NCI-H2081 (cell line): ENCODE measurements at places on chromosomes 11 and 22.

- no peak for DNase-seq
Measured at GRCh38 chr11:130025371-130025770, 22.7 kb upstream of the PRDM10 start.

GRCh38 chr22:28148816-28149465 lies 229.9 kb upstream of the PITPNB start:
- DNase-seq: no peak

DNA sequence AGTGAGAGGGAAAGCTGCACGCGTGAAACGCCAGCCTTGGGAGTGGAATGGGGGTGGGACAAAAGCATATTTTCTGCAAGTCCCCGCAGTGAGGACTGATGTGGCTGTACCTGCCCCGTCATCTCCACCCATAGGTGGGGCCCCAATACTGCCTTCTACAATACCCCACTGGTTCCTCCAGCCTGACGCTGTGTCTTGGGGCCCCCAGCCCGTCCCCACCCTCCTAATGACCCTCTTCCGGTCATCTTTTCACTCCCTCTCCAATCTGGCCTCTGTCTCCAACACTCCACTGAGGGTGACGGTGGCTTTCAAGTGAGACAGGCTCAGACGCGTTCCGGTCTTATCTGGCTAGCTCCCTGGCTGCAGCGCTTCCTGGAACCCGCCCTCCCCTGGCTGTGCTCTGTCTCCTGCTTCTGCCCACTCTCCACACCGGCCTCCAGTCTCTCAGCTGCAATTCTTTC lies 104.2 kb downstream of the MICAL3 start:
- DNase-seq: no peak

DNA sequence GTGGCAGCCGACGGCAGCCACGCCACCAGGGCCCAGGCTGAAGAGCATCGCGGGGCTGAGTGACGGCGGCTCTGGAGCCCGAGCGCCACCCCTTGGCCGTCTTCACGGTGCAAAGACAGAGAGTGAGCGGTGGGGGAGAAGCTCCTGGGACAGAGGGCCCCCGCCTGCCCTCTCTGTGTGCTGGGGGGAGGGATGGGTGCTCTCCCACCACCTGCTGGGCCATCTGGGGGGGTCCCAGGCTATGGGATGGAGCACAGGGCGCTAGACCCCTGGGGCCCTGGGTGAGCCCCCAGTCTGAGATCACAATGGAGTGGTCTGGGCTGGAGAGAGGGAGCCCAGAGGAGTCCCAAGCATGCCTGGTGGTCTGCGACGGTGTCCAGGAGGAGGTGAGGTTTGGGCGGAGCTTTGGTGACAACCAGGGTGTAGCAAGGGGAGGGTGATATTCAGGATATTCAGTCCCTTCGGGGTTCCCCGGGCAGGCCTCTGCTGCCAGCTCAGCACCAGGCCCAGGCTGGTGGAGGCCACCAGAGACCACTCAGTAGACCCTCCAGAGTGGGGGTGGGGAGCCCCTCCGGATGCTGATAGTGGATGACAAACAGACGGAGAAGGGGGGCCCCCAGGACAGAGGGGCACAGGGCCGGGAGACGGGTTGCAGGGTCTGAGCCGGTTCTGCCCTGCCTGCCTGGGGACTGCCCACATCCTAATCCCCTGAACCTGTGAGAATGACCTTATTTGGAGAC lies 78.1 kb upstream of the PRR5 start:
- DNase-seq: peak; percentile 7

GRCh38 chr11:88360141-88360540 lies 22.6 kb upstream of the CTSC start:
- no peak for DNase-seq

DNA sequence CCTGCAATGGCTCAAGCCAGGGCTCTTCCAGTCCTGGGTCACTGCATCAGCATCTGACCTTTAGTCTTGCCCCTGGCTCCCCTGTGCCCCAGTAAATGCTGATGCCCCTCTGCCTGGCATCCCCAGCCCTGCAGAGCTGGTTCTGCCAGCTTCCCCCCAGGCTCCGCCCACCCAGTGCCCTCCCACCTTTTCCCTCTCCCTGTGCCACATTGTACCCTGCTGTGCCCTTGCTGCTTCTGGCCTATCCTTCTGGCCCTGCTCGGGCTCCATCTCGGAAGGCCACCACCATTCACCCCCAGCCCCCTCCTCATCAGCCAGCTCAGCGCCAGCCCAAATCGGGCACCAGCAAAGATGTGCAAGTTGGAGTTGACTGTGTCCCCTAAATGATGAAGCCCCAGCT lies 7.4 kb downstream of the CAPN5 start:
- DNase-seq: no peak

GRCh38 chr22:20130319-20130718 lies 1.3 kb upstream of the ZDHHC8 start:
- peak; percentile 25 for DNase-seq

DNA sequence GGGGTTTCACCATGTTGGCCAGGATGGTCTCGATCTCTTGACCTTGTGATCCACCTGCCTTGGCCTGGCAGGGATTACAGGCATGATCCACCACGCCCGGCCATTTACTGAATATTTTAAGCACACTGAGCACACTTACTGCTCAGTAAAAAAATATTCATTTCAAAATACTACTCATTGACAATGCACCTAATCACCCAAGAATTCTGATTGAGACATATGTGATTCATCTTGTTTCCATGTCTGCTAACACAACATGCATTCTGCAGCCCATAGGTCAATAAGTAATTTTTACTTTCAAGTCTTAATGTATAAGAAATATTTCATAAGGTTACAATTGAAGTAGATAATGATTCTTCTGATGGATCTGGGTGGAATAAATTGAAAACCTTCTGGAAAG lies 4.2 kb upstream of the OR52J3 start:
- no peak for DNase-seq

DNA sequence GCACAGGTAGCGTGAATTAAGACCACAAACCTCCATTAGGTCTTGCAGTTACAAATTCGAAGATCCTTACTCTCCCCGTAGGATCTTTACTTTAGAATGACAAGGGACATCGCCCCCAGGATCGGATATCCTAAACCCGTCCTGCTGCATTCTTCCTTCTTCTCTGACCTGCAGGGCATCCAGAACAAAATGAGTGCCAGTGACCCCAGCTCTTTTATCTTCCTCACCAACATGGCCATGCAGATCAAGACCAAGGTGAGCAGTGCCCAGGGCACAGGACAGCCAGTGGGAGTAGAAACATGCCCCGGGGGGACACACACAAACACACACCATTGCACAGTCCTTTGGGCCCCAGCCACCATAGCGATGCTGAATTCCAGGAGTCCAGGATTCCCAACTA lies 42.6 kb upstream of the MPEG1 start:
- no peak for DNase-seq

- DNase-seq: no peak
Measured at GRCh38 chr11:68106165-68106940, 14.8 kb downstream of the CHKA start.

- DNase-seq: no peak
Measured at GRCh38 chr11:133720951-133721350, 124.4 kb downstream of the SPATA19 start.

GRCh38 chr11:130051082-130051481 lies 18.6 kb upstream of the APLP2 start:
- DNase-seq: no peak

- DNase-seq: no peak
Measured at GRCh38 chr11:121953122-121953521, 162.9 kb downstream of the BLID start.

GRCh38 chr11:4491878-4492606 lies 9.6 kb downstream of the OR52K1 start:
- DNase-seq: no peak

GRCh38 chr11:33753304-33753967 lies 17.2 kb upstream of the CD59 start:
- no peak for DNase-seq

GRCh38 chr11:134416726-134417125 lies 4.7 kb upstream of the B3GAT1 start:
- DNase-seq: no peak

- DNase-seq: peak; percentile 11
Measured at GRCh38 chr11:108857382-108857781, 192.5 kb downstream of the DDX10 start.

DNA sequence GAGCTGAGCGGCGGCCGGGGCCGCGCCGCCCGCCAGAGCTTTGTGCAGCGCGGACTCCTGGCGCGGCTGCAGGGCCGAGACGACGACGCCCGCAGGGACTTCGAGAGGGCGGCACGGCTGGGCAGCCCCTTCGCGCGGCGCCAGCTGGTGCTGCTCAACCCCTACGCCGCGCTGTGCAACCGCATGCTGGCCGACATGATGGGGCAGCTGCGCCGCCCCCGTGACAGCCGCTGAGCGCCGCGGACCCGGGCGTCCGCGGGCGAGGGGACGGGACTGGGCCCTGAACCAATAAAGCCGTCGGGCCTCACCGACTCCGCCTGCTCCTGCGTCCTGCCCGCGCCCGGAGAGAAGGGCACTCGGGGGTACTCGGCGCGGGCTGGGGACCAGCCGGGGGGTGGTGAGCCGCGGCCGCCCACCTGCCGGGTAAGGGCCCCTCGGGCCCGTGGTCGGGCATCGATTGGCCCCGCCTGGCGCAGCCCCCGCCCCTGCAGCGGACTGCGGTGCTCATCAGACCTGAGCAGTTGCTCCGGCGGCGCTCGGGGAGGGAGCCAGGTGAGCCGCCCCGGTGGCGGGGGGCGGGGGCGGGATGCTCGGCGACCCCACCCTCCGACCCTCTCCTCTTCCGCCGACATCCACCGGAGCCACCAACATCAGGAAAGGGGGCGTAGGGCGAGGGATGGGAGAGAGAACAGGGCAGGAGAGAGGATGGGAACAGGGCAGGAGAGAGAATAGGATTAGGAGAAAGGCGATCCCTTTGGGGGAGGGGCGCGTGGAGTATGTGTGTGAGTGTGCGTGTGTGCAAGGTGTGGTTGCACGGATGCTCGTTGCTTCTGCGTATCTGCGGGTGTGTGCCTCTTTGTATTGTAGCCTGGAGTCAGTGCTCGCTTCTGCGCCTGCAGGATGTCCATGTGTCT lies at the start of gene TMEM25:
Gene TMEM25, plus strand, starts transcription at position 510 of the 914 bp plus-strand sequence. CDS start 610 bp downstream, outside the sequence.
- peak; percentile 55 for DNase-seq

- no peak for DNase-seq
Measured at GRCh38 chr22:37533995-37534394, 14.8 kb upstream of the CARD10 start.

DNA sequence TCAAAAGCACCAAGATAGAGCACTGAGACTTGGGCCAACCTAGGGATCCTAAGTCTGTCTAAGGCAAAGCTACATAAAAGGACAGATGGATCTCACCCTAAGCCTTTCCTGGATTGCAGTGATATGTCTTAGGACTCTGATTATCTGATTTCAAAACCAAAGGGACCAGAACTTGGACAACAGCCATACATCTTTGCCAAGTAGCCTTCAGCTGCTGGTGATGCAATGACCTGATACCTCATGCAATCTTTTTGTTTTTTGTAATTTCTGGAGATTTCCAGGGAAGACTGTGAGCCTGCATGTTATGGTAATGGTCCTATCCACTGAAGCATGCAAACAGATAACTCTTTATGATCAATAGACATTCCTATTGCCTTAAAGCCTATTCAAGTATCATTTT lies 230.4 kb upstream of the MTNR1B start:
- DNase-seq: no peak

DNA sequence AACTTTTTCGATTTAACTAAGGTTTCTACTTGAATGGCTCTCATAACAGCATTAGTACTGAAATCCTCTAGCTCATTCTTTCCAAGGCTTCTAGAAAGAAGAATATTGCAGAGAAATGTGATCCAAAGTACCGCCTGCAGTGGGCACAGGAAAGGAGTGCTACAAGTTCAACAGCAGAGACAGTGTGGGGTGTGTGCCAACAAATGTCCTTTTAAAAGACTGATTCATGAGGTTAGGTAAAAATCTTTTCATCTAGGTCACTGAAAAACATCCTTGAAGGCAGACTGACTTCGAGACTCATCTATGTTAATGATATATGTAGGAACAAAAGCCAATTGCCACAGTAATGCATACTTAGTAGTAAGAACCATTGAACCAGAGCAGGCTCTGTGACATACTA lies 349.1 kb upstream of the PITPNB start:
- DNase-seq: no peak

GRCh38 chr11:57424792-57425564 lies 1.9 kb downstream of the SLC43A3 start:
- DNase-seq: no peak

DNA sequence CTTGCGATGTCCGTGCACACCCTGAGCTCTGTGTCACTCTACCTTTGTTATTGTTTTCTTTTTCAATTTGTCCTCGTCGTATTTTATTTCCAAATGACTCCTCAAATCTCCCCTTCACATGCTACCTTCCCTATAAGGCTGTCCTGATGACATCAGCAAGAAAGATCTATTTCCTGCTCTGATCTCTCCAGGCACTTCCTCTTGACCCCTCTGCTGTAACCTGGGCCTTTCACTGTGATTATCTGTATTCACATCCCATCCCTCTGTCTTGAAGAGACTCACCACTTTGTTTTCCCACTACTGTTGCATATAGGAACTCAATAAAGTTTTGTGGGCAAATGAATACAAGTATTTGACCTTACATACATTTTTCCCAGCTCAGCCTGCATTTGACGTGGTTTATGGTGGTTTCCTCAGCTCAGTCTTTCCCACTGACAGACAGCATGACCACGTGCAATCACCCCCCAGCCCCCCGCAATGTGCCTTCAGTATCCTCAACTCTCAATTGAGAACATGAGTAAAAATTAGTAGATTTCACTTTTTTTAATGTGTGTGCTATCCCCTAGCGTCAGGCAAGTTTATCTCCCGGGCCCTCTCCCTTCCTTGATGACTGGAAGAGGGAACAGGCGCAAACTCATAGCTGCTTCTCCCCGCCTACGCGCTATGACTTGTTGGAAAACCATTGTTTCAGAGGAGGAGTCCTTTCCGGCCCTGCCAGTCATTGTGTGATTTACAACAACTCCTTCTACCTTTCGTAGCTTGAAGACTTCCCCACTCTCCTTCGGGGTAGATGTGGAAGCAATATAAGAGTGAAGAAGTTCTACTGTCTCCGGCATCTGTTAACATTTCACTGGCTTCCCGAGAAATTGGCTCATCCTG lies 498.5 kb downstream of the NTM start:
- DNase-seq: no peak

DNA sequence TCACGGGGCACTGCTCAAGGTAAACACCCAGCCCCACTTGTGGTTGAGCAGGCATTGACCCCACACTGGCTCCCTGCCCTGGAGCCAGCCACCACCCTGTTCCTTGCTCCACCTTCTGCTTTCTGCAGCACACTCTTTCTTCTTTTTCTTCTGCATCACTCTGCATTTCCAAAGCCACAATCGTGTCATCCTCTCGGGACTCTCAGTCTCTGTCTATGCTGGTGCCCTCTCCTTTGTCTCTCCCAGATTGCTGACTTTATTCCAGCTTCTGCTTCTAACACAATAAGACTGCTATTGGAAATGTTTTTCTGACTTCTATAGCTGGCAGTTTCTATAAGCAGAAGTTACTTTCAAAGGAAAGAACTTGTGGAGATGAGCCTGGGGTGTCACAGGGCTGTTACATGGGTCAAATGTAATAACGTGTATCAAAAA lies 14.4 kb downstream of the GRAP2 start:
- no peak for DNase-seq

DNA sequence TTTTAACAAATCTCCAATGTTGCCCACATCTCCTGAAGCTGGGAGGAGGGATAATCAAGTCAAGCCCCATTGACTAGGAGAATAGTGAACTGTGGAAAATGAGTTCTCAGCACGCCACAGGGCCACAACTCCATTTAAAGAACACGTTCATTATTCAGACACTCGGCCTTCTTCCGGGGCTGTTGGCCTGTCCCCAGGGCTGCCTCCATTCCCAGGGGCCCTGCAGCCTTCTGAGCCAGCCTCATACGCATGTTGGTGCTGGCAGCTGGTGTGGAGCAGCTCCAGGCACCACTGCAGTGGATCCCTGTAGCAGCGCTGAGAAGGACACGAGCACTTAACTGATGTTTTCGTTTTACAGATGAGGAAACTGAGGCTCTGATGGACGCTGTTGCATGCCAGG lies 87.5 kb upstream of the RCN1 start:
- no peak for DNase-seq
